Activated CD4-positive, alpha-beta memory T cell treated with anti-CD3 and anti-CD28 coated beads for 36 hours (primary cell): ENCODE measurements at places on chromosomes 3 and 15.

- DNase-seq, result no peak
Measured at GRCh38 chr3:187900993-187901755, 155.9 kb upstream of the BCL6 start.

- no peak for DNase-seq
Measured at GRCh38 chr3:78430741-78431140, 1337.1 kb downstream of the ROBO1 start.

GRCh38 chr15:90233387-90234095 is at the start of gene CIB1:
TSS of gene CIB1 (minus strand) at chr15:90233941. CDS start at chr15:90233885, 56 bp downstream.
- DNase-seq, result peak; percentile 99

DNA sequence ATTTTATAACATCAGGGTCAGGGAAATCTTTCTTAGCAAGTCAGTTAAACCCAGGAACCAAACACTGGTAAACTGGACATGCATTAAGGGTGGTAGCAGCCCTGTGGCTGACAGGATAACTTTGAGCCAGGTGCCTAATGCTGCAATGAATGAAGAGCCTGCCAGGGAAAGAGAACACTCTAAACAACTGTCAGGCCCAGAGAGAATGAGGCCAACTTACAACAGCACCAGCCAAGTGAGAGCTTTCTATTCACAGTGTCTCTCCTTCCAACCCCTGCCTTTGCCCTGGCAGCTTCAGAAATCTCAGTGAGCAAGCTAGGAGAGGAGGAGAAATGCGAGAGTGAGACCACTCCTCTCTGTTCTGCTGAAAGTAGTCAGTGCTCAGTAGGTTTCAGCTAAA is 50.4 kb upstream of the ATP2C1 start:
- no peak for DNase-seq

DNA sequence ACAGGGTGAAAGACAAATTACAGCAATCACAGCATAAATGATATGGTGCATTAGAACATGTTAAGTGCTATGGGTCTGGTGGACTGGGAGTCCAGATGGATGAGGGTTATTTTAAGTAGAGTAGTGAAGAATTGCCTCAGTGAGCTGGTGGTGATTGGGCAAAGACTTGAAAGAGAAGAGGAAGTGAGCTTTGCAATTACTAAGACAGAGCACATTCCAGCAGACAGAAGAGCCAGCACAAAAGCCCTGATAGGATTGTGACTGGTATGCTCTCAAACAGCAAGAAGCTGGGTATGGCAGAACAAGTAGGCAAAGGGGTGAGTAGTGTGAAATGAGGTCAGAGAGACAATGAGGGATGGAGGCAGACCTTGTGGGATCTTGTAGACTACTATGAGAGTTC is 2.1 kb upstream of the ACKR4 start:
- DNase-seq, result no peak

DNA sequence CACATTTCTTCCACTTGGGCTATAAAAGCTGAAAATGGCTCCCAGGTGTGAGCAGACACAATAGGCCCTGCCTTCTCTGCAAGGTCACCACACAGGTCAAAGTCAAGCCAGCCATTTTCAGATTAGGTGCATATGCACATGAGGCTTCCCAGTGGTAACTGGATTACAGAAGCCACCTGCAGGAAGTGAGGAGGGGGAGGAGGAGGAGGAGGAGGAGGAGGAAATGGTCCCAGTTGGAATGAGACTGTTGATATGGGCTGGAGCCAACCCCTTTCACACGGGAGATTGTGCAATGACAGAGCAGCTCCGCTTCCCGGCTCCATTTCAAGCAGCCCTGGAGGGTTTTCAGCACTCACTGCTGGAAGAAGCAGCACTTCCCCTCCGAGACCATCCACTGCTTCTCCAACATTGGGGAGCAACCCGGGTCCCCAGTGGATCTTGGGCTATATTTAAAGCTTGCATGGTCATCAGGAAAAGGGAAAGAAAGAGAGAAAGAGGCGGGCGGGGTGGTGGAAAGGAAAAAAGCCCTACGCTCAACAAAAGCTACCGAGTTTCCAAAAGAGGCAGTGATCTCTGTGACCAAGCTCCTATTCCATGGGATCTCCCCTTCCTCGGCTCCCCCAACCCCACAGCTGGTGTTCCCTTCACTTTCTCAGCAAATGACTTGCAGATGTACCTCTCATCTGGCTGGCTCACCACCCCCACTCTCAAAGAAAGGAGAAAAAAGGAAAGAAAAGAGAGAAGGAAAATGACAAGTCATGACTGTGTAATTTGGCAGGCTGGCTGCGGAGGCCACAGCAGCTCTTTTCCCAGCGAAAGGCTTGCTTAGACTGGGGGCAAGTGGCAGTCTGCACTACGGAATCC is 58.3 kb downstream of the LRIG1 start:
- DNase-seq, result no peak

DNA sequence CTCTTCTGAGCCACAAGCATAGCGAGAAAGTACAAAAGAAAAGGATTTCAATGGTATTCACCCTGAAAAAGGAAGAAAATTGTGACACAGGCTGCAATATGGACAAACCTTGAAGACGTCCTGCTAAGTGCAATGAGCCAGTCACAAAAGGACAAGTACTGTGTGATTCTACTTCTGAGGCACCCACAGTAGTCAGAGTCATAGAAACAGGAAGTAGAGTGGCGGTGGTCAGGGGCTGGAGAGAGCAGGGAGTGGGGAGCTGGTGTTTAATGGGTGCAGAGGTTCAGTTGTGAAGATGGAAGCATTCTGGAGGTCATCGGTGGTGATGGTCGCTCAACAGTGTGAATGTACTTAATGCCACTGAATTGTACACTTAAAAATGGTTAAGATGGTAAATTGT is 180.5 kb downstream of the APBA2 start:
- DNase-seq, result no peak

DNA sequence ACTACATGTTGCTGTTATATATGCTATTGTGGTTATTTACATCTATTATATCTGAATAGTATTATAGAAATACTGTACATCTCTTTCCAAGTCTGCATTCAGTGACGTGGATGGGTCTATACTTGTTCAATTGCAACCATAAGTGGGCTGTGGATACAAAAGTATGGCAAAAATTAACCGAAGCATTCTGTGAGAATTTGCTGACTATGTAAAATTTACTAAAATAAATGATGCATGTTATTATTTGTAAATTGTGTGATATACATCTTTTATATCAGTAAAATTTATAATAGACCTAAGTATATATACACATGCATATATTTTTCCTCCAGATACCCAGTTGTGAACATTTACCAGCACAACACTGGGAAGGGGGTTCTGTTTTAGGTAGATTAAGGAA is 215.1 kb downstream of the NECTIN3 start:
- no peak for DNase-seq

DNA sequence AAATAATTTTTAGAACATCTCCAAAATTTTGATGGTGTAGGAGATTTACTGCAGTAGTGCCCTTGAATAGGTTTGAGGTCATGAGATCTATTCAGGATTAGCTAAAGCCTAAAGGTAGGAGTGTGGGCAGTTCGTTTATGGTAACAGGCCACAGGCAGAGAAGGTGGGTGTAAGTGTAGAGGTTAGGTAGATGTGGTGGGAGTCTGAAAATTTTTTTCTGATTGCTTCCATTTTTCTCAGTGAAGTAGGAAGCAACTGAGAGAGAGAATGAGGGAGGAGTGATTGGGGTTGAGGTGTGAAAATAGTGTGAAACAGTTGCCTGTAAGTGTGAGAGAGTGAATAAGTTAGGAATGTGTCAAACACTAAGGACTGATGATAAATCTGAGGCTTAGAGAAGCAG is 2.2 kb upstream of the ELL3 start:
- DNase-seq, result no peak

DNA sequence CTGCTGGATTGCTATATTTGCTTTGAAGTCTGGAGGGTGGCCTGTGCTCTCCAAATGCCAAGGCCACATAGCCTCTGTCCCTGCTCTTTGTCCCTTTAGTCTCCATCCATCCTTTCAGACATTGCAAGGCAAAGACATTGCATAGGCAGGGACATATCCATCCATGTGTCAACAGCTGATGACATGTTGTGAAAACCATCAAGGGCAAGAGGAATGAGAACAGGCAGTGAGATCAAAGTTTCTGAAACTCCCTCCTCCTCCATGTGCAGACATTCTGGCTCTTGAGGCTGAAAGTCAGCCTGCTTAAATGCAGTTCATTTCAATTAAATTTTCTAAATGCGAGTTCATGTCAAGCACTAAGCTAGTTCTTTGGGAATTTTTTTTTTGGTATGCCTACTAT is 135.2 kb upstream of the CTNNB1 start:
- no peak for DNase-seq

- peak; percentile 18 for DNase-seq
Measured at GRCh38 chr15:68558318-68559305, 20.2 kb upstream of the CORO2B start.

GRCh38 chr3:27802849-27803248 is 80.7 kb upstream of the EOMES start:
- no peak for DNase-seq

DNA sequence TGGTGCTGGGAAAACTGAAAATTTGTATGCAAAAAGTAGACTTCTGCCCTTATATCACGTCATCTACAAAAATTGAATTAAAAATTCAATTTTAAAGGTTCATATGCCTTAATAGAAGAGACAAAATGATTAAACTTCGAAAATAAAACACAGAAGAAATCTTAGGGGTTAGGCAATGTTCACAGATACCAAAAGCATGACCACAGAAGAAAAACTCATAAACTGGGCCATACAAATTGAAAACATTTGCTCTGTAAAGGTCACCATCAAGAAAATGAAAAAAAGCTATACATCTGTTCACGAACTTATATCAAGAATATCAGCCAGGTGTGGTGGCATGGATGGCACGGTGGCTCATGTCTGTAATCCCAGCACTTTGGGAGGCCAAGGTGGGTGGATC is 245.1 kb downstream of the PCCB start:
- no peak for DNase-seq

GRCh38 chr3:139679220-139679775 is 1.5 kb upstream of the NMNAT3 start:
- DNase-seq, result no peak

DNA sequence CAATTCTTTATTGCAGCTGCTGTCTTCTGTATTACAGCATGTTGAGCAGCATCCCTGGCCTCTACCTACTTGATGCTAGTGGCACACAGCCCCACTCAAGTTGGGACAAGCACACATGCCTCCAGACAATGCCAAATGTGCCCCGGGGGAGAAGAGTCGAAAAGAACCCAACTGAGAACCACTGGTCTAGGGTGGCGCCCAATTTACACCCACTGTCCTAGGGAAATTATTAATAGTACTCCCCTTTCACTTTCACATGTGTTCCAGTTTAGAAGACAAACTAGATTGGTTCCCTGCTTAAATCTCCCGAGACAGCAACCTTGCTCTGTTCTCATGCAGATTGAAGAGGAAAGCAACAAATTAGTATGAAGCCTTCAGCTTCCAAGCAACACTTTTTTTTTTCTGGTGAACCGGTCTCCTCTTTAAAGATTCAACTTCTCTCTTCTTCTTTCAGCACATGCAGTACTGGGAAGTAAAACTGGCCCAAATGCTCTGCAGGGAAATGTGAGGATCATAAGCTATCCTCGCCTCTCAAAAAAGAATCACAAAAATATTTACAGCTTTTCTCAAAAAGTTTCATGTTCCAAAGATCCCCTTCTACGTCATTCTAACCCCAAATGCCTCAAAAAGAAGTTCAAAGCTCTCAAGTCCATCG is 823.9 kb upstream of the CFAP20DC start:
- DNase-seq, result no peak

DNA sequence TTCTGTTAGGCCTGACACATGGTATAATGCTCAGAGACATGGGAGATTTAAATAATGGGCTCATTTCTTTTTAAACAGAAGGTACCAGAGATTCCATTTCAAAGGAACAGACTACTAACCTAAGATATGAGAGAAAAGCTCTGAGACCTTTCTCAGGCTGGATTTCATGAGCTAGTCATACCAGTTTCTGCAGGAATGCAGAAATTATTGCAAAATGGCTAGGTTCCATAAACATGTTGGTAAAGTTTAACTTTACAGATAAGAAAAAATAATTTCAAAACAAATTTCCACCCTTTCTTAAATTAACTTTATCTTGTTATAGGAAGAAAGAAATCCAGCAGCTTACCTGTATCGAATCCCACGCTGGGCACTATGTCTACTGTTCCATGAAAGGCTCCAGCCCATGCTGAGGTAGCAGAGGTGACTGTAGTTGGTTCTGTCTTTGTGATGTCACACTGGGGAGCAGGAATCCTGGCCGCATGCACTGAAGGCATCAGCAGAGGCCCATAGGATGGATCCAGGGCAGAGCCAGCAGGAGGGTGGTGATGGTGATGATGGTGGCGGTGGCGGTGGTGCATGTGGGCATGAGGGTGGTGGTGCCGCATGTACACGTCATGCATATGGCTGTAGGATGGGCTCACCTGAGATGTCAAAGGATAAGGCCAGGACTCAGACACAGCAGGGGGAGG is 22.6 kb downstream of the VGLL3 start:
- DNase-seq, result no peak

- DNase-seq, result no peak
Measured at GRCh38 chr3:149470381-149470780, 4.1 kb upstream of the TM4SF4 start.

DNA sequence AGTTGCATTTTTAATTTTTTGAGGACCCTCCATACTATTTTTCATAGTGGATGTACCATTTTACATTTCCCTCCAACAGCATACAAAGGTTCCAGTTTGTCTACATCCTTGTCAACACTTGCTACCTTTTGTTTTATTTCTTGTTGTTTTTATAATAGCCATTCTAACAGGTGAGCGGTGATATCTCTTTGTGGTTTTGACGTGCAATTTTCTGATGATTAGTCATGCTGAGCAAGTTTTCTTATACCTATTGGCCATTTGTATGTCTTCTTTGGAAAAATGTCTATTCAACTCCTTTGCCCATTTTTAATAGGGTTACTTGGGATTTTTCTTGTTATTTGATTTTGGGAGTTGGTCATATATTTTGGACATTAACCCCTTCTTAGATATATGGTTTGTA is 187.0 kb downstream of the CDIN1 start:
- no peak for DNase-seq

DNA sequence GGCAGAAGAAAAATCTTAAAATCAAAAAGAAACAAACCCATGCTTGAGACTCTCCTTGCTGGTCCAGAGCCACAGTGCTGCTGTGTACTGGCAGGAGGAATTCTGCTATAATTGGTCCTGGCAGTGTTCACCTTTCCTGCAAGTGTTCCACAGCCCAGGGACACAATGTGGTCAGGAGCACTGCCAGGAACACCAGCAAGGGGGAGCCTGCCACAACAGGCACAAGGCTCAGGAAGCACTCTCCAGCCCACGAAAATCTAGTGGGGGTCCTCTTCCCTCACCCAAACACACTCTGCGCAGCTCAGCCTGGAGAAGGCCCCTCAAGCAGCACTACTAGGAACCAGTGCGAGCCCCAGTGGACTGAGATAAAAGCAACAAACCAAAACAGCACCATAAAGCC is 92.9 kb downstream of the UBE3A start:
- DNase-seq, result no peak
